ENCODE measurements at places on chromosomes 3 and 15. TPM values are rescaled to one million over a fixed set of nuclear protein-coding genes. Genes with fewer than 3 reads are reported as not detected.

GRCh38 chr3:69747511-69748258, 8.4 kb downstream of the MITF start:
- H3K4me1 ChIP-seq: peaks cover 4% of the 10 kb centered on the region
- H3K4me3 ChIP-seq: no peak overlapping the region
- H3K36me3 ChIP-seq: no peaks in the 10 kb centered on the region
- H3K27me3 ChIP-seq: peaks cover 2% of the 10 kb centered on the region
- H3K27ac ChIP-seq: no peak overlapping the region

DNA sequence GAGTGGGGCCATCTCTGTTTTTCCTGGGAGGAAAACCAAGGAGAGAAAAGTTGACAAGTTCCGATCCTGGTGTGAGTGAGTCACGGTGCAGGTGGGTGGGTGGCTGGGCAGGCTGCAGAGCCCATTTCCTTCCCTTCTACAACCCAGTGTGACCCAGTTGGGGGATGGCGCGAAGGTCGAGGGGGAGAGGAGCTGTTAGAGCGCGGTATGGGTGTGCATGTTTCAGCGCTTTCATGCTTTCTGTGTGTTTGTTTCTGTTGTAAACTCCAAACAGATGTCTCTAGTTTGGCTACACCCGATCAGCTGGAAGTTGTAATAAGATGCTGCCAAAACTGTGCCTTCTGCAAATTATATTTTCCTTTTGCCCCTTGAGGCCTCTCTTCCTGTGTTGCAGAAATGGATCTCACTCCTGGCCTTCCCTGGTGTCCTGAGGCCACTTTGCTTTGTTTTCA, 3.8 kb downstream of the FAM43A start:
- H3K27ac ChIP-seq: no peak overlapping the region
- no peaks in the 10 kb centered on the region for H3K36me3 ChIP-seq
- peaks cover 34% of the 10 kb centered on the region for H3K27me3 ChIP-seq
- no peak for DNase-seq

The ATP2C1 gene
- total RNA-seq: 45.5 TPM

GRCh38 chr15:67556976-67557570, 14.6 kb downstream of the MAP2K5 start:
- H3K4me1 ChIP-seq: peaks cover 4% of the 10 kb centered on the region
- peaks cover 45% of the 10 kb centered on the region for H3K36me3 ChIP-seq
- no peak overlapping the region for H3K27ac ChIP-seq
- DNase-seq: no peak

DNA sequence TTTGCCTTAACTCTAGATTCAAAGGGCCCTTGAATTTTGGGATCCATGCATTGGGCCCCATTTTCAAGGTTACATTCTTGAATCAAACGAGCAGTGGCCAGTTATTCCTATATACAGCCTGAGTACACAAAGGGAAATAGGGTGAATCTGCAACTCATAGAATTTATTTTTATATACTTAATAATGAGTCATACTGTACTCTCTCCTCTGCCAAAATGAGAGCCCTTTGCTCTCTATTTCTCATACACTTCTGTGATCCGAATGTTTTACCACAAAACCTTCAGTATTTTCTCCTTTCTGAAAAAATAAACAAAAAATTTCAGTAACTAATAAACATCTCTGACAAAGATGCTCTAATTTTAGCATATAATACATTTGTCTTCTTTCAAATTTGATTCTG, 116.7 kb downstream of the SERPINI1 start:
- no peak overlapping the region for H3K4me3 ChIP-seq
- H3K36me3 ChIP-seq: no peaks in the 10 kb centered on the region
- H3K27me3 ChIP-seq: peaks cover 3% of the 10 kb centered on the region

The SLC24A5 gene
- not detected for total RNA-seq

DNA sequence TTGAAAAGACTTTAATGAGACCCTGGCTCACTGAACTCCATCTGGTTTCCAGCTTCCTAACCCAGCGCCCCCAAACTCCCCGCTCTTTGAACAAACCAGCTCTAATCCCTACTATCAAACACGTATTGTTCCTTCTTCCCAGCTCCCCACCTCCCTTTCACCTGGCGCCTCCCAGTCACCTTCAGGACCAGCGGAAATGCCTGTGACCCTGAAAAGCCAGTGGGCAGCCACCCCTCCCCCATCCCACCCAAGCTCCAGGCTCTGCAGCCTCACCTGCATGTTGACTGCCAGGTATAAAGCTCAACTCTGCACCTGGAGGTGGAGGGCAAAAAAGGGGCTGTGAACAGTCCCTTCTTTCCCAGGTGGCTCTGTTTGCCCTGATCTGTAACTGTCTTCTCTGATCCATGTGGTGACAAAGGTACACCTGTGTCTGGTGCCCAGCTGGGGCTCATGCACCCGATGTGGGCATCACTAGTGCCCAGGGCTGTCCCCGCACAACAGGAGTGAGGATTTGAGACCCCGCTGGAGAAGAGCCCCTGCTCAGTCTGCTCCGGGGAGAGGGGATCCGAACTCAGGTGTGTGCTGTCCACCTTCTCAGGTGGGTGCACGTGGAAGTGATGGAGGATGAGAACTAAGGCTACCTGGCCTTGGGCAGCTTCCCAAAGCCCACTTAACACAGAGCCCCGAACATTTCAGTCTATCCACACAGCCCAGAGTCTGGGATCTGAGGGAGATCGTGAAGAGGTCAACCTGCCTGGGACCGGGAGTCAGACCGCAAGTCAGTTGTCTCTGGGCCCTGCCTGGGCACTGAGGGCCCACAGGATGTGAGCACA, 128.9 kb downstream of the NSMCE3 start:
- no peaks in the 10 kb centered on the region for H3K36me3 ChIP-seq
- H3K4me1 ChIP-seq: peaks cover 12% of the 10 kb centered on the region
- H3K4me3 ChIP-seq: no peak overlapping the region
- H3K27ac ChIP-seq: no peak overlapping the region
- peaks cover 24% of the 10 kb centered on the region for H3K27me3 ChIP-seq

DNA sequence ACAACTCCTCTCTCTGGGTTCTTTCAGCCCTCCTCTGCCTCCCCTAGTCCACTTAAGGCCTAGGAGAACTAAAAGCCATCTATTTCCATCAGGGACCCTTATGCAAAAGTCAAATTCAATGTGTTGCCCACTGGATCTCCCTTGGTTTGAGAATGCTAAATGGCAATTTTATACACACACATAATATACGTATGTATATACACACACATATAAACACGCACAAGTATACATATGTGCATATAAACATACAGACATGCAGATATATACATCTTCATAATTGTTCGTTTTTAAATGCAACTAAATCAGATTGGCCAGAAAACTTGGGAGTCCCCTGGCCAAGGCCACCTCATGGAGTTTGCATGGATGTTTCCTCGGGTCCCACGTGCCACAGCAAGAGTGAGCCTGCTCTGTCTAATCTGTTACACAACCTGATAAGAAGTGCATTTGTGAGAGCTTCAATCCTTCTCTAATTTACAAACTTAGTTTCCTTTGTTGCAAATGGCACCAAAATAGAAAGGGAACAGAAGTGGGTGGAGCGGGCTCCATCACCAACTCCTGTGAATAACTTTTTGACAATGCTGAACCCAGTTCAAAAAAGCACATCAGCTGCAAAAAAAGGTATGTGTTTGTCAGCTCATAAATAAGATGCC, 84.2 kb downstream of the FOXP1 start:
- DNase-seq: no peak
- no peaks in the 10 kb centered on the region for H3K27me3 ChIP-seq
- H3K4me1 ChIP-seq: peaks cover 65% of the 10 kb centered on the region
- H3K36me3 ChIP-seq: peaks cover 9% of the 10 kb centered on the region
